Femur (tissue), 1 donor: ENCODE measurements at places on chromosomes 7 and 10.

- no peak for DNase-seq
Measured at GRCh38 chr7:157477550-157478212, 140.9 kb downstream of the DNAJB6 start.

GRCh38 chr7:29216128-29216527 lies 21.6 kb downstream of the CHN2 start:
- DNase-seq = no peak

DNA sequence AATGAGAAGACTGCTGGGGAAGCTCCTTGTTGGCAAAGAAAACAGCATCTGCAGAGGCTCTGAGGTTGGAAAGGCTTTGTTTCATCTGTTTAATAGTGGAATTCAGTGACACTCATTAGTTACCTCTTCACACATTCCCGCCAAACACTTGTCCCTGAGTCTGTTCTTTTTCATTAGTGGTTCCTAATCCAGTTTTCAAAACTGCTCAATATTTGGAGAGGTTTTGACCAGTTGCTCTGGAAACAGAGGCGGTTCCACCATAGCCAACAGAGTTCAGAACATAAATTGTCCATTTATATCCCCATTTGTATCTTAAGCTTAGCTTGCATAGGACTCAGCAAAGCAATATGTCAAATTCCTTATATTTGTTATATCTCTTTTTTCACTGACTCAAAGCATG lies 754.6 kb downstream of the AUTS2 start:
- no peak for DNase-seq

DNA sequence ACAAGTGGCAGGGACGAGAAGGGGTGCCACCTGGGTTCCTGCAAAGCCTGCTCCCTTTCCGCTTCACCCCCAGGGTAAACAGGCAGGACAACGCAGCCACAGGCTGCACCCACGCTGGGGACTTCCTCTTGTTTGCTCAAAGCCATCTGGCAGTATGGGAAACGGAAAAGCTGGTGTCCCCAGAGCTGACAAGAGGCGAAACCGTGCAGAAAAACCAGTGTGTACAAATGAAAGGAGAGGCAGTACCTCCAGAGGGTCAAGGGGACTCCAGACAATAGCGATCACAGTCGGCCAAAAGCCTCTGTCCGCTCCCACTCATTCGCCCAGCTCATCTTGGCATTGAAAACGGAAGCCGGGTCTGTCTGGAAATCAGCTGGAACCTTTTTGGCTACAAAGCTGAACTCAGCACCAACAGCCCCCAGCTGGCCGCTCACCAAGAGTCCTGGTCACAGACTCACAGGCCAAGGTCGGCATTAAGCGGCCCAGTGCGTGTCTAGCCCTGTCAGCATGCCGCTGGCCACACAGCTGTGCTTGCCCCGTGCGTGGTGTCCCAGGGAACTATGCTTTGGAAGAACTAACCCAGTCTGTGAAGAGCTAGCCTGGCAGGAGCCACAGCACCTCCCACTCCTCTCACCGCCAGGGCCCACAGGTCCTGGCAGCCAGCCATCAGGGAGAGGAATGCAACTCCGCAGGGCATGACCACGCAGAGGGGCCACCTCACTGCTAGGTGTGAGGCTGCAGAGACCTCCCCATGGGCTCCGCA lies 10.4 kb downstream of the TNS3 start:
- peak; percentile 82 for DNase-seq

DNA sequence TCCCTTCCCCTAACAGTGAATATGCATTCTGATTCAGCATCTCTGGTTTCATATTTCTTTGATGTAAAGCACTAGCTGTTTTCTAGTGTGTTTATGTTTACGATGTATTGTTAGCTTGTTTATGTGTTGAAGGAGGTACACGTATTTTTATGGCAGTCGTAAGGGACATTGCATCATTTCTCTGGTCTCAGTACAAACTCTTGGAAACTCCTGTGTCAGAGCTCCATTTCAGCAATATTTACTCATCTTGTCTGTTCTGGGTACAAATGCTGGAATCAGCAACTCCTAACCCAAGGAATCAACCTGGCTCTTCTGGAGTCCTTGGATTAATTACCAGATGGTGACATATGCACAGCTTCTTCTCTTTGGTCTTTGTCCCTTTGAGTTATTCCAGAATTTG lies 270.0 kb upstream of the PLXDC2 start:
- no peak for DNase-seq
